Stimulated activated CD4-positive, alpha-beta T cell treated with anti-CD3 and anti-CD28 coated beads, Interleukin-1b, Interleukin-23, amount 100 ng/mL, for 4 hours (primary cell): ENCODE measurements at places on chromosomes 7 and 10.

GRCh38 chr7:49597805-49598204 is 175.6 kb upstream of the VWC2 start:
- no peak for DNase-seq

- no peak for DNase-seq
Measured at GRCh38 chr7:52635021-52635420, 400.4 kb upstream of the POM121L12 start.

DNA sequence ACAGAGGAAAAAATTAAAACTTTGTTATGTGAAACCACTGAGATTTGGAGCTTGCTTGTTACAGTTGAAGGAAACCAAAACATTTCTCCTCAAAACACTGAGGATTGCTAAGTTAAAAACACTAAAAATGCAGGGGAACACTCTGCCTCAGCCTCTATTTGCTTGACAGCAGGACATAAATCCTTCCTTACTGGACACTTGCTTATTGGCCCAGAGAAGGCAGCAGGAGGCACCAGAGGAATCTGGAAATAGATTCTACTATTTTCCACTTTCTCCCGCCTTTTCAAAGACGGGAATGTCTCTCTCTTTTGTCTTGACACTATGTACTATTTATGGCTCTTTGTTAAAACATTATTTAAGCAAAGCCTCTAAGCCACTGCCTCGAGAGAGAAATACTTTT is 67.9 kb downstream of the MTURN start:
- DNase-seq = no peak

- no peak for DNase-seq
Measured at GRCh38 chr10:4216726-4217125, 431.7 kb upstream of the KLF6 start.

GRCh38 chr7:141227454-141227853 is 153.6 kb downstream of the TMEM178B start:
- no peak for DNase-seq

- DNase-seq = no peak
Measured at GRCh38 chr7:111030336-111030735, 60.6 kb upstream of the LRRN3 start.

- no peak for DNase-seq
Measured at GRCh38 chr10:80126876-80127275, 5.7 kb upstream of the PLAC9 start.
